WERI-Rb-1 (cell line): ENCODE measurements at places on chromosomes 6 and 20.

DNA sequence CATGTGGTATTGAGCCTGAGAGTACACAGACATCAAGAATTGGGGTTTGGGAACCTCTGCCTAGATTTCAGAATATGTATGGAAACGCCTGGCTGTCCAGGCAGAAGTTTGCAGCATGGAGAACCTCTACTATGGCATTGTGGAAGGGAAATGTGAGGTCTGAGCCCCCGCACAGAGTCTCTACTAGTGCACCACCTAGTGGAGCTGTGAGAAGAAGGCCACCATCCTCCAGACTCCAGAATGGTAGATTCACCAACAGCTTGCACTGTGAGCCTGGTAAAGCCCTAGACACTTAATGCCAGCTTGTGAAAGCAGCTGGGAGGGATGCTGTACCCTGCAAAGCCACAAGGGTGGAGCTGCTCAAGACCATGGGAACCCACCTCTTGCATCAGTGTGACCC lies 658.2 kb downstream of the HACE1 start:
- no peak for DNase-seq

DNA sequence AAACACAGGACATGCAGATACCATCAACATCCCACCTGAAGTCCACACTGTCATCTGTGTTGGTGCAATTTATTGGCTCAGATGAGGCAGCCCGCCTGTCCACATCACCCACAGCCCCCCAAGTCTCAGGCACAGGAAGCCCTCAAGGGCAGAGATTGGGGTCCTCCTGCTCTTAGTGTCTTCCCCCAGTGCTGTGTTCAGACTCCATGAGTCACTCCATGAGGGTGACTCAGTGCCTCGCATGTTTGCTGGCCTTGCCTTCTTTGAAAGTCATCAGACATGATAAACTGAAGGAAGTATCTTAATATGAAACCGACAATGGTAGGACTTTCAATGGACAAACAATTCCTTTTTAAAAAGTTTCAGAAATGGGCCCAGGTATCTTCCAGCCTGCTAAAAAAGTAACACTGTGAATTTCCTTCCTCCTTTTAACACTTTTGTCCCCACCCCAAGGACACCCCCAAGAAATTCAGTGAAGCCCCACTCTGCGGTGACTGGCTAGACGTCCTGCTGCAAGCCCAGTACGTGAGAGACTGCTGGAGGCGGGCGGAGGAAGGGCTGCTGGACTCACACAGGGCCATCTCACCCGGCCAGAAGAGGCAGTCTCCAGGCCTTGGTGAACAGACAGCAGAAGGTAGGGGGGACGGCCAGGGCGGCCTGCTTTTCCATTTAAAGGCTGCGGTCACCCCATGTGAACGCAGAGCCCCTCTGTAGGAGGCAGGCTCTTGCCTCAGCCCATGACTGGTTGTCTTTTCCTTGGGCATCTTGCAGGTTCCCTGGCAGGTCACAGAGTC lies 43.0 kb upstream of the KCNK16 start:
- peak; percentile 8 for DNase-seq

- DNase-seq, result no peak
Measured at GRCh38 chr6:138497286-138497685, 2.0 kb downstream of the NHSL1 start.

DNA sequence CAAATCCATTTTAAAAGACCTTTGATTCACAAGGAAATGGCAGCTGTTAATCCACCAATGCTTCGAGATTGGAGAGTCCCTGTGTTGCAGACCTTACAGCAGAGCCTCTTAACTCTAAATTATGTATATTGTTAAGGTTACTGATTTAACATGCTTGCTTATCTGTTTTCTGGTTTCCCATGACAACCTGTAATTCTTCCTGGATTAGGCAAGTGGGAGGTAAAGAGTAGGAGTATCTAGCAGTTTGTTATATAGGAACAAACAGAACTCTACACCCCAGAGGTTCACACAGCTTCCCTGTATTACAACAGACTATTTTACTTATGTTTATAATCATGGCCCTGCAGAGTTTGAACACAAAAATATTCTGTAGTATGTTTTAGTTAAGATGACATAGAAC lies 39.5 kb downstream of the NKX2-4 start:
- no peak for DNase-seq
